Neuronal stem cell (in vitro differentiated cells): ENCODE measurements at places on chromosomes 16 and 17.

GRCh38 chr16:66359012-66359411, 7.5 kb upstream of the CDH5 start:
- DNase-seq = no peak

DNA sequence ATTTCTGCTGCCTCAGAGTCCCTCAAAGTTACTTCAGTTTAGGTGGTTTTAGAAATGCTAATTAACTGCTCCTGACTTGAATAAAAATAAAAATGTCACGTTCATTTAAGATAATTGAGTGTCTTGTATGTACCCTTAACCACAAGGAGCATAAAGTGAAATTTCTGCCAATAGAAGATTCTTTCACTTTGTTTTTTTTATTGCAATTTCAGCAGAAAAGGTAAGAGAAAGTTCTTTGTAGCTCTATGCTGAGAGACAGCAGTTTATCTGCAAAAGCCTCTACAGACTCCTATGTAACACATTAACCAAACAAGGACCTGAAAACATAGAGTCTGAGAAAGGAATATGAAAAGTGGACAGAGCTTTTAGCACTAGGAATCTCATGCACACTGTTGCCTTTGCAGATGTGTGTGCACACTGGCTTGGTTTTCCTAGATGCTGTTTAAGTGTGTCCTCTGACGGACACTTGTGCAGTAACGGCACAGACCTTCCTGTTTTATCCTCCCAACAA, 11.6 kb downstream of the ARHGAP44 start:
- DNase-seq = no peak

GRCh38 chr16:27759301-27759871, 209.4 kb downstream of the KATNIP start:
- no peak for DNase-seq

DNA sequence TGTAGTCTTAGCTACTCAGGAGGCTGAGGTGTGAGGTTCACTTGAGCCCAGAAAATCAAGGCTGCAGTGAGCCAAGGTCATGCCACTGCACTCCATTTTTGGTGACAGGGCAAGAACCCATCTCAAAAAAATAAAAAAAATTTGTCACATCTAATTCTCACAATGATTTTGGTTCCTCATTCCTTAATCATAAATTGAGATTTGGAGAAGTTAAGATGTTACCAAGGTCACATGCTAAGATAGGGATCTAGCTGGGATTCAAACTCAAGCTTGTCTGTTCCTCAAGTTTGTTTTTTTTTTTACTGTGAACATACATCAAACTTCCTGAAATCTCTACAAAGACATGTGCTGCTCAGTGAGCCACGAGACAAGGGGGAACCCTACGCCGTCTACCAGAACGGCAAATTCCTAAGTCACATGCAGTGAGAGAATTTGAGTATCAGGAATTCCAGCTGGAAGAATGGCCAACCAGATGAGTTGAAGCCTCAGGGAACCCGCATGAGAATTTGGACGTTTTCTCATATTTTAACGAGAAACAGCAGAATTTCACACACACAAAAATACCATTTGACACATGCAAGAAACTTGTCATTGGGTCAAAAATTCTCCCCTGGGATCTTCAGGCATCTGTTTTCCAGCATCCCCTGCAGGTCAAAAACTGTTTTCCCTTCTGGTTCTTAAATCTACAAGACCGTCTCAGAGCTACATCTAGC, 414.1 kb upstream of the GOT2 start:
- no peak for DNase-seq

DNA sequence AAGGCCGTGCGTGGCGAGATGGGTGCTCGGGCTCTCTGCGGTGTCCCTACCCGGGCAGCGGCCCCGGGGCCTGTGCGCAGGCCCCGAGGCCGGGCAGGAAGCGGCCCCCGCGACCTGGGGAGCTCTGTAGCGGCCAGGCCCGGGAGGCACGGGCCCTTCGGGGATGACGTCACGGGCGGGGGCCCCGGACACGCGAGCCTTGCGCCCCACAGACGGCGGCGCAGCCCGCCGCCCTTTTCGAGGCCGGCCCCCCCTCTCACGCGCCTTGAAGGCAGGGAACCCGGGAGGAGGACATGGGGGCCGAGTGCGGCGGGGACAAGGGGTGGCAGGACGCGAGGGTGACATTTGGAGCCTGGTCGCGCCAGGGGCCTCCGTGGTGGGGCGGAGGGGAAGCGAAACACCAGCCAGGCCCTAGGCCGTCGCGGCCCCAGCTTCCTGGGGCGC, 1.1 kb downstream of the RAI1 start:
- no peak for DNase-seq

DNA sequence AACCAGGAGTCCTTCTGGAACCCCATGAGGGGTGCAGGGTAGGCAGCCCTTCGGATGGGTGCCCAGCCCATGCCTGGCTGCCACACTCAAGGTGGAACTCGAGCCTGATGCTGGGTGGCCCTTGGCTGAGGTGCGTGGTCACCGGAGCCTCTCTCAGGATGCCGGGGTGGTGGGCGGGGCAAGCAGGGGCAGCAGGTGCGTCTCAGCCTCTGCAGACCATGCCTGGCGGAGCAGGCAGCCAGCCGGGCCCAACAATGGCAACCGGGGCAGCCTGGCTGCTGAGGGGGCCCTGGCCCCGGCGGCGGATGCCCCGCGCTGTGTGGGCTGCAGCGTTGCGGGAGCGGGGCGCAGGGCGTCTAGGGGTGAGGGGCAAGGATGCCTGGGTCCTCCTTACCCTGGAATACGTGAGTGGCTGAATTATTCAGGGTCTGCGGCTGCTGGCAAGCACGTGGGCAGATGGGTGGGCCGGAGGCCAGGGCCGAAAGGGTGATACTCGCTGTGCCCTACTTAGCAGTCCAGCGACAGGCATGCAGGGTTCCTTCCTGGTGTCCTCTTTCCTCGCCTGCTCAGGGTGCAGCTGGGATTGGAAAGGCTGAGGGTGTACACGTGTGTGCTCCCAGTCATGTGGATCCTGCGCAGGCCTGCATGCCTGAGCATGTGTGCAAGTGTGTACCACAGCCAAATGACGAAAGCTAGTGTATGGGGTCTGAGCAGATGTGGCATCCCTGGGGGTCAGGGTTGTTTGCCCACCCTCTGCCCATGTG, 14.6 kb downstream of the MYO15A start:
- DNase-seq = no peak

DNA sequence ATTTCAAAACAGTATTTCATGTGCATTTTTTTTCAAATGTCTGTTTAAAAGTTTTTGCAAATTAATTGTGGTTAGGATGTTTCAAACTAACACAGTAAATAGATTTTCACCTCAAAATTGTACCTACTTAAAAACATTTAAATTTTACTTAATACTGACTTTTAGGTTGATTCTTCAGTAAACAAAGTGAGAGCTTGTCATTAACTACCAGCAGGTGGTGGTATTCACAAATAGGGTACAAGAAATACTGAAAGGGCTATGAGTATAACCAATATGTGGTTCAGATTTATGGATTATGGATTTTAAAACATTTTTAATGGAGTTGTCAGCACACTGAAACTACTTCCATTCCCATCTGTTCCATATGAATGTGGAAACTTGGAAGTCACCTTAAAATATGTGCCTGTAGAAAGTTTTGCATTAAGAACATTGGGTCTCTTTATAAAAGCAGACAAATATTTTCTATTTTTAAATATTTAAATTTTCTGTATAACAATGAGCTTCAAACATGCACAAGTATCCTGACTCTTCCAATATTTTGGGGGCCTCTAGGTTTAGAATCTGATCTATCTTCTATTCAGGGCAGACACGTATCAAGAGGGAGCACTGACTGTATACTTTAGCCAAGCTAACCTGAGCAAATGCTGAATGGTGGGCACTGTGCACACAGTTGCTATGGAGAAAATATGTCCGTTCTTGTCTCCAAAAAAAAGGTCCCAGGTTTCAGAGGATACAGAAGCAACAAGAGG, 155.6 kb downstream of the SNX11 start:
- DNase-seq = no peak

DNA sequence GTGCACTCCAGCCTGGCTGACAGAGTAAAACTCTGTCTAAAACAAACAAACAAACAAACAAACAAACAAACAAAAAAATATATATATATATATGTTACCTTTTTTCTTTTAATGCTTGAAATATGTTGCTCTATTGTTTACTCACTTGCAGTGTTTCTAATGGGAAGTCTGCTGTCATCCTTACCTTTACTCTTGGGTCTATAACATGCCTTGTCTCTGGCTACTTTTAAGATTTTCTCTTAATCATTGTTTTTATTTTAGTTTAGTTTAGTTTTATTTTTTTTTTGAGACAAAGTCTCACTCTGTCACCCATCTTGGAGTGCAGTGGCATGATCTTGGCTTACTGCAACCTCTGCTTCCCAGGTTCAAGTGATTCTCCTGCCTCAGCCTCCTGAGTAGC, 16.1 kb upstream of the TNRC6A start:
- no peak for DNase-seq

GRCh38 chr16:73068541-73069401, 20.8 kb upstream of the ZFHX3 start:
- DNase-seq = no peak

- DNase-seq = no peak
These were observed 26.9 kb downstream of the ATAD5 start for GRCh38 chr17:30858556-30859250.

- no peak for DNase-seq
These were observed 68.2 kb upstream of the ZNF423 start for GRCh38 chr16:49924078-49924477.

GRCh38 chr16:88405216-88406060, 22.7 kb downstream of the ZNF469 start:
- no peak for DNase-seq

- no peak for DNase-seq
These were observed 145.0 kb upstream of the ASIC2 start for GRCh38 chr17:33438139-33438538.

- no peak for DNase-seq
These were observed 111.2 kb downstream of the ANKRD11 start for GRCh38 chr16:89378947-89379771.

DNA sequence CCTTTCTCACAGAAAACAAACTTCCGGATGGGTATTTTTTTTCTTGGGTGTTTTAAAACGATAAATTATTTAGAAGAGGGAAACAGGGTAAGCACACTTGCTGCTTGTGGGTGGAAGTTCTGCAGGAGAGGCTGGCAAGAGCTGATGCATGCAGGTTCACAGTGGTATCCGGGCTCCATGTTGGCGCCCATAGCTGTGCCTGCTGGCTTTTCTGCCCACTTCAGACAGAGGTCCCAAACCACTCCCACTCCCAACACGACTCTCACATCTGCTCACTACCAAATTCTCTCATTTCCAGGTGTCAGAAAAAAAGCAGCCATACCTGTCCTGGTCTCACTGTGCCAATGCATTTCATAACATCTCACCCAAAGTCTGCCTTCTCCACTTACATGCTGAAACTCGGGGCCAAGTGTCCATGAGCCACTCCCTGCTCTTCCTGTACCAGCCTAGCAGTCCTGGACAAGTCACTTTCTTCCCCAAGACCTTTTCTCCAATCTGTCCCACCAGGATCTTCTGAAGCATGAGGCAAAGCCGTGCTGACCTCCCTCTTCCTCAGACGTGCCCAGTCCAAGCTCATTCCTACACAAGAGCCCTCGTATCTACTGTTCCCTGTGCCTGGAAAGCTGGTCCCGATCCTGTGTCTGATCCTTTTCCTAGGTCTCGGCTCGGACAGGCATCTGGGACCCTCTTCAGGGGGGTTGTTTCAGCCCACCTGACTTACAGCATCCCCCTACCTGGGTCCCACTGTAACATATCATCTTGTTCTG, 1.5 kb downstream of the CD300LF start:
- no peak for DNase-seq

GRCh38 chr16:72884573-72884972, 163.4 kb downstream of the ZFHX3 start:
- no peak for DNase-seq

- no peak for DNase-seq
These were observed 31.0 kb upstream of the DHRS7B start for GRCh38 chr17:21095735-21096134.

- no peak for DNase-seq
These were observed 102.8 kb upstream of the PLCG2 start for GRCh38 chr16:81676066-81676882.

DNA sequence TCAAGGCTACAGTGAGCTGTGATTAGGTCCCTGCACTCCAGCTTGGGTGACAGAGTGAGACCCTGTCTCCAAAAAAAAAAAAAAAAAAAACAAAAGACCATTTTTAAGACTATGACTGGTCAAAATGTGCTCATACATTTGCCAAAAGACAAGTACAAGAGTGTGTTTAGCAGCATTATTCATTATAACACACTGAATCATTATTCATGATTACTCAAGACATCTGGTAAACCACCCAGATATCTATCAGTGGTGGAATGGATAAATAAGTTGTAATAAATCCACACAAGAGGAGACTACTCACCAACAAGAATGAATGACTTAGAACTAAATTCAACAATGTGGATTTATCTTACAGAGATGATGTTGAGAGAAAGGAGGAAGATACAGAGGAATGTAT, 716.3 kb downstream of the MAF start:
- DNase-seq = no peak

GRCh38 chr17:4318596-4318995, 47.9 kb downstream of the UBE2G1 start:
- DNase-seq = no peak

DNA sequence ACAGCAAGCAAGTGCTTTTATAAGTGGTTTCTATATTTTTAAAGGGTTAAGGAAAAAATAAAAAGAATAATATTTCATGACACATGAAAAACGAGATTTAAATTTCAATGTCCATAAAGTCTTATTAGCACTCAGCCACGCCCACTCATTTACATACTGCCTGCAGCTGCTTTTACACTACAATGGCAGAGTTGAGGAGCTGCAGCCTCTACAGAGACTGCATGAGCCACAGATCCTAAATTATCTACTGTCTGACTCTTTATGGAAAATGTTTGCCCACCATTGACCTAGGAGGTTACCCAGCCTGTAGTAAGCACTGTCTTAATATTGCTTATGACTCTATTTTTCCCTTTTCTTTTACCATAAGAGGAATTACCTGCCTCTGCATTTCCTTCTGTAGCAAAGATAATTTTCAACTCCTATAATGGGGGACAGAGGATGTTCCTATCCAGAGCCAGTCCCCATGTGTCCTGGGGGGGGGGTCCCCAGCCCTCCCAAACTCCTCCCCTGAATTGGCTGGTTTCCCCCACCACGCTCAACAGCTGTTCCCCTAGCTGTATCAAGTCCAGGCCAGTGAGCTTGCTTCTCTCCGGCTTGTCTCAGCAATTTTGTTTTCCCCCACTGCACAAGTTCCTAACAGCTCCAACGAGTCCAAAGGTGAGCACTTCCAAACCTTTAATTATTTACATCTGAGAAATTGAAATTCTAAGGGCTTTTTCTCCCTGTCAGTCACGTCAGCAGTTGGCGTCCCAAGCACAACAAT, 139.4 kb upstream of the ERCC4 start:
- no peak for DNase-seq

- no peak for DNase-seq
These were observed 13.0 kb downstream of the HYDIN start for GRCh38 chr16:71217506-71217905.

- no peak for DNase-seq
These were observed 23.8 kb downstream of the LCMT1 start for GRCh38 chr16:25135254-25135878.

DNA sequence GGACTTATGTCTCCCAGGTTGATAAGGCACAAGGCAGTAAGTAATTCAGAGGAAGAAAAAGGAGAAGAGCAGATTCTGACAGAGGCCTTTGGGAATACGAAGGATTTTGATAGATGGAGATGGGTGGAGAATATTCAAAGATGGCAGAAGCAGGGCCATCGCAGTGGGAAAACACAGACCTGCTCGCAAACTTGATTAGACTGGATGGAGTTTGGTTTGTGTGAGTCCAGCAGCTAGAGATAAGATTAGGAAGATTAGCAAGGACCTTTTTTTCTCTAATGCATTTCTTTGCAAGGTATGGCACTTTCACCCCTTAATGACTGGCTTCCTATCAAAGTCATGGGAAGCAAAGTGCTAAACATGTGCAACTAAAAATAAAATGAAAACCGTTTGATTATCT, 196.7 kb downstream of the FTO start:
- DNase-seq = no peak

GRCh38 chr17:81939218-81939617, 2.1 kb upstream of the PYCR1 start:
- no peak for DNase-seq
